ENCODE measurements at places on chromosomes 12 and 14.

DNA sequence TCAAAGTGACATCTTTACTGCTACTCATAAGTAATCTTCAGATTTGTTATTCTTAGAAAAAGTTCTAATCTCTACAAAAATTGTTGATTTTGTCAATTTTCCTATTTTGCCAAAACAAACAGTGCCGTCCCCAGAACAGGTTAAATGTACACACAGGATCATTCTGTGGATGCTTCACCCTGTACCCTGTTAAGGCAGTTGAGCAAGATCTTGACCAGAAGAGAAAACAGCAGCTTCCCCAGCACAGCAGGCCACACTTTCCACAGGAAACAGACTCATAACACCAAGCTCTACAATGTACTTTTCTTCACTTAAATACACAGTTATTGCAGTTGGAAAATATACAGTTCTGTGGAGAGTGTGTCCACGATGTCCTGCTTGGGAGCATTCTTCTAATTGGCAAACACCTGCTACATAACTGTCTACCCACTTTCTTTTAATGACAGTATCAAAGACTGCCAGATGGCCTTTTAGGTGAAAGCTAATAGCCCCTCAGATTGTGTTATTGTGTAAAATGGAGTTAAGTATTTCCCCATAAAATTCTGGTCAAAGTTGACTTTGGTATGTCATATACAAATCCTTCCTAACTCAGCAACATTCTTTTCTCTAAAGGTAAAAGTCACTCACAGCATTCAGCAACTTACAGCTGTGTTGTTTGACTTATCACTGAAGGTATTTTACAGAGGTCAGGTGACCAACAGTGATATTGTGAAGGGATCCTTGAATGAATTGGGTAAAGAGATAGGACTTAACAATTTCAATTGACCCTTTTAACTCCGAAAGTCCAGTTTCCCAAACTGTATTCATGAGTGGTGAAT, 77.0 kb downstream of the SEC23A start:
- no peak for DNase-seq

DNA sequence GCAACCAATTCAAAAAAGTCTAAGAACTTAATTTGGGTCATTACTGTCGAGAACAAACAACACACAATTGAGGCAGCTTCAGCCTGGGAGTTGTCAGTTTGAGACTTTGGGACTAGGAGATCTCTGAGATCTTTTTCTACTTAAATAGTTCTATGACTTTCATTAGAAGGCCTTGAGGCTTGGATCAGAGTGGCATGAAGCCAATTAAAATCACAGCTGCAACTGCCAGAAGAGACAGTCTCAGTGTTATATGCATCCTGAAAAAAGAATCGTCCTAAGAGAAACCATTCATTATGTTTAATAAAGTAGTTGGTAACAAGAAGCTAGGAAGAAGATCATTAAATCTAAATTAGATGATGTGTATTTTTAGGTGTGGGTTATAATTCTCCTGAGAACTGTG, 170.8 kb upstream of the RASSF8 start:
- no peak for DNase-seq

- DNase-seq, result no peak
Measured at GRCh38 chr12:80701388-80701787, 6.0 kb upstream of the MYF6 start.

GRCh38 chr12:28704477-28705169, 444.5 kb upstream of the FAR2 start:
- DNase-seq, result no peak

- no peak for DNase-seq
Measured at GRCh38 chr12:100789975-100790374, 4.6 kb upstream of the ANO4 start.

Measured in amygdala (tissue), 56 donors.